ENCODE measurements at places on chromosomes 7 and 10.

DNA sequence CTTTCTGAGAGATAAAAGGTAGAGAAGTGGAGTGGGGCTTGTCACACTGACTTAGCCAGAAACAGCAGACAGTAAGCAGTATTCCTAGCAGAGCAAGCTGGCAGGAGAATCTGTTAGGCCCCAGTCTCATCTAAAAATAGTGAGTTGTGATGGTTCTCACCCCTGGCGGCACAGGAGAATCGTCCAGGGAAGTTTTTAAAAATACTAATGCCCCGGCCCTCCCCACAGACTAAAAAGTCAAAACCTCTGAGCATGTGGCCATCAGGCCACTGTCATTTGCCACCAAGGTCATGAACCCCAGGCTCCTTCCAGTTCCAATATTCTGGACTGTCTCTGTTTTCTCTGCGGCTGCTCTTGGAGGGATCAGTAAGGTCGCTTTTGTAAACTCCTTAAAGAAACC lies 34.0 kb downstream of the LYZL1 start:
- no peak for DNase-seq

DNA sequence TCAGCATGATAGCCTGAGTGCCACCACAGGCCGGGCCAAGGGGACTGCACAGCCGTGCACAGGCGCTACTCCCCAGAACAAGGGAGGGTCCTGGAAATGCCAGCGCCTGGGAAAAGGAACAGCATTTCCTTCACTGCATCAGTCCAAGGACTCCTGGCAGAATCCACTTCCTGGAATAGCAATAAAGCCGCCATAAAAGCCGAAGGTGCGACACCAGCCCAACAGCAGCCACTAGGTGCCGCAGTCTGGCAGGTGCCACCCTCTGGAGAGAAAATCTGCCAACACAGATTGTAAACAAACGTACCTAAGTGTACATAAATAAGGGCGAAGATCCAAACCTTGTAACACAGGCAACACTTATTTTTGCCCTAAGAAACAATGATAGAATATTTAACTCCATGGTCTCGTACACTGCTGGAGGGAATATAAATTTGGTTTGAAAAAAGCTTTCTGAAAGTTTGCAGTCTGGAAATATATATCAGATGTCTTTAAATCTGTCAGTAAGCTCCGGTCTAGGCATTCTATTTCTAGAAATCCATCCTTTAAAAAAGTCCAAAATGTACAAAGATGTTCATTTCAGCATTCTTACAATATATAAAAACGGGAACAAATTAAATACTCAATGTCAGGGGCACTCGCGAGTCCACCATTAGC lies 22.2 kb downstream of the VOPP1 start:
- DNase-seq, result no peak

GRCh38 chr10:34553747-34554146 lies 261.3 kb downstream of the PARD3 start:
- DNase-seq, result no peak

DNA sequence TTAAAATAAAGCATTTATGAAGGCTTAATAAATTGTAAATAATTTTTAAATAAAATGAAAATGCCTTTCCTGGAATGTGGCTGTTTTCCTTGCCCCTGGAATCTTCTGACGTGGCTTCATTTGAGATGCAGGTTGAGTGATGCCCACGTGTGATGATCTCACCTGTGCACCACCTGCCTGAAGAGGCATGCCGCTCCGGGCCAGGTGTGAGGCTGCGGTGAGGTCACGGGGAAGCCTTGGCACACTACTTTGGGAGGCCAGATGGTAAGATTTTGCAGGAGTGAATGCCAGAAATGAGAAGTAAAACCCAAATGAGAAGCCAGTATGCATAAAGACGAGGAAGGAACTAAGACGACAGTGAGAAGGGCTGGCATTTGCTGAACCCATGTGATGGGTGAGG lies 36.2 kb downstream of the GOT1 start:
- DNase-seq, result no peak

- DNase-seq, result no peak
Observed at GRCh38 chr10:786633-787474, 97.4 kb upstream of the DIP2C start.

- DNase-seq, result no peak
Observed at GRCh38 chr7:25389489-25390106, 161.3 kb upstream of the NPVF start.

DNA sequence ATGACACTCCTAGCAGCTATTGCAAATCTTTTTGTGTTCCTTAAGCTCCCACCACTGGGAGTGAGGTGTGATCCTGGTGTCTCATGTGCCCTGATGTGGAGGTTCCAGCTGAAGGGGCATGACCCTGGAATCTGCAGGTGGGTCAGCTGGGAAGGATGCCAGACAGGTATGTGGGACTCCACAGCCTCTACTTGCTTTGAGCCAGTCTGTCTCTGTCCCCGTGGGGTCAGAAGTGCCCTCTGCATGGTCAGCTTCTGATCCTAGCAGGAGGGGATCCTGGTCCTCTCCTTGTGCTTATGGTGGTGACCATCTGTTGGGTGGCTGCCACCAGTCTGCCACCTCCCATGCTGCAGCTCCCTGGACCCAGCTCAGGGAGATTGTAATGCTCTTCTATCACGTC lies 51.1 kb upstream of the COMTD1 start:
- no peak for DNase-seq

GRCh38 chr10:27072436-27073114 lies 27.7 kb downstream of the ANKRD26 start:
- DNase-seq, result no peak

DNA sequence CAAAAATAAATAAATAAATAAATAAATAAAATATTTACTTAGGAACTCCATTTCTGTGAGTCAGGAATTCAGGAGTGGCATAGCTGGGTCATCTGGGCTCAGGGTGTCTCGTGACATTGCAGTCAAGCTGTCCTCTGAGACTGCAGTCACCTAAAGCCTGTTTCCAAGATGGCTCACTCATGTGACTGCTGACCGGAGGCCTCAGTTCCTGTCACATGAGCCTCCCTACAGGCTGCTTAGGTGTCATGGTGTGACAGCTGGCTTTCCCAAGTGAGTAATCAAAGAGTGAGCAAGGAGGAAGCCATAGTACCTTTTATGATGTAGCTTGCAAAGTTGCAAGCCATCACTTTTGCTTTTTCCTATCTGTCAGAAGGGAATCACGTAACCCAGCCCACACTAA lies 128.6 kb upstream of the KCTD7 start:
- DNase-seq, result no peak

DNA sequence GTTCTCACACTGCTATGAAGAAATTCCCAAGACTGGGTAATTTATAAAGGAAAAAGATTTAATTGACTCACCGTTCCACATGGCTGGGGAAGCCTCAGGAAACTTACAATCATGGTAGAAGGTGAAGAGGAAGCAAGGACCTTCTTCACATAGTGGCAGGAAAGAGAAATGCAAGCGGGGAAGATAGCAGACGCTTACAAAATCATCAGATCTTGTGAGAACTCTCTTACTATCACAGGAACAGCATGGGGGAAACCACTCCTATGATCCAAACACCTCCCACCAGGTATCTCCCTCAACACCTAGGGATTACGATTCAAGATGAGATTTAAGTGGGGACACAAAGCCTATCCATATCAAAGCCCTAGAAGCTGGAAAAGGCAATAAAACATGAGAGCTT lies 130.8 kb downstream of the MDFIC start:
- no peak for DNase-seq

- DNase-seq, result no peak
Observed at GRCh38 chr10:113028456-113029440, 78.7 kb downstream of the TCF7L2 start.

GRCh38 chr7:24395512-24395911 lies 111.5 kb downstream of the NPY start:
- no peak for DNase-seq

DNA sequence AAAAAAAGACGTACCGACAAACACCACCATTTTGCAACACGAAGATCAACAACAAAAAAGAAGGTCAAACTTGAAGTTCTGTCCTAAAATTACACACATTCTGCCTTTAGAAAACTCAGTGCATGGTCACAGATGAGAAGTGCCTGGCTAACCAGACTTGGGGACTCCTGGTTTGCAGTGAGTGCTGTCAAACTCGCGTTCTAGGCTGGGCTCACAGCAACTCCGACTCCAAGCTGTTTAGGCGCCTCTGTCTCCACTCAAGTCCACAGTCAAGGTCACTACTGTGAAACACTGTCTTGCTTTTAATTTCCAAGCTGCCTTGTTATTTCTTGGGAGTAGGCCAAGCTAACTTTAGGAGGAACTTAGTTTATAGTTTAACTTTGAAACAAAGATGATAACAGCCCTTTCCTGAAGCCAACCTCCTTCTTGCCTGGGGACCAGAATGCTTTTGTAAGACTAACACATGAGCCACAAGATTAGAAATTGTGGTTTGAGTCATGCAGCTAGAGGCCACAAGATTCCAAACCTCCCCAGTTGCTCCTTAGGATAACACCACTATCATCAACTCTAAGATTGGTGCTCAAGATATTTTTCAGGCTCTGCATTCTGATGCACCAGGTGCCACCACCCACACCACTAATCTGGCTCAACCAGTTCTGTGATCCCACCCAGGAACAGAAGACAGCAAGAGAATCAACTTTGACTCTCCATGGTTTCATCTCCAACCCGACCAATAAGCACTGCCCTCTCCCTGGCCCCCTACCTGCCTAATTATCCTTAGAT lies 1.1 kb upstream of the DNAAF5 start:
- DNase-seq, result no peak

DNA sequence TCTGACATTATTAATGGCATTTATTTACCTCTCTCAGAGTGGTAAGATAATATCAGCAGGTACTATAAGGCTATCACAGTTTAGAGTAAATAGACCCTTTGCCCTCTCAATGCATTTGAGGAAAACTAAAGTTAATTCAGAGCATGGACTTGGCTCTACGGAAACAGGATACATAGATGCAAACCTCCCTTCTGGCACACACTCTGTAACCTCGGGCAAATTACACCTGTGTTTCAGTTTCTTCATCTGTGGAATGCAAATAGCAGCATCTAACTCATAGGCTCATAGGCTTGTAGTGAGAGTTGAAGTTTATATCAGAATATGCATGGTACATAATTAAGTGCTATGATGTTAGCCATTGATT lies 5.6 kb downstream of the RAPGEF5 start:
- no peak for DNase-seq

GRCh38 chr10:4671451-4672145 lies 154.4 kb upstream of the AKR1E2 start:
- DNase-seq, result no peak

DNA sequence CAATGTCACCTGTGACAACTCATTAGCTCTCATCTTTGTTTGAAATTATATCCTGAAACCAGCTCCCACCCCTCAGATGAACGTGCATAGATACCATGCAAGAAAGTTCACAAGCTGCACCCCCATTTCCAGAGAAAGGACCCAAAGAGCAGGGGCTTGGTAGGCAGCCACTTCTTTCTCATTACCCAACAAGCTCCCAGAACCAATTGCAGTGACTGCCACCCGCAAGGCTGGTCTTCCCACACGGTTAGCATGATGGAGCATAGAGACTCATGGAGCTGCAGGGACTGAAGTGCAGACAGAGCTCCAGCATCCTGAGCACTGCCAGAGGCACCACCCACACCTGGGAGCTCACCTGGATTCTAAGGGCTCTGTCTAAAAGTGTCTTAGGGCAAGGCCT lies 28.5 kb downstream of the FRMPD2 start:
- no peak for DNase-seq

DNA sequence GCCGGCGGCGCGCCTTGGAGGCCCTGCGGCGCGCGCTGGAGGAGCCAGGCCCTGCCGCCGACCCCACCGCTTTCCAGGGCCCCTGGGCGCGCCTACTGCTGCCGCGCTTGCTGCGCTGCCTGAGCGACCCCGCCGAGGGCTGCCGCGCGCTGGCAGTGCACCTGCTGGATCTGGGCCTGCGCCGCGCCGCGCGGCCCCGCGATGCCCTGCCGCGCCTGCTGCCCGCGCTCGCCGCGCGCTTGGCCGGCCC lies 280 bp downstream of the DNAAF5 start:
- no peak for DNase-seq

Measured in AG04450 (cell line).